NCI-H226 (cell line): ENCODE measurements at places on chromosomes 4 and X.
A peak's percentile ranks its signal among the peaks of the same experiment; 100 is the strongest.

GRCh38 chr4:133982533-133983224, 218.9 kb downstream of the PABPC4L start:
- DNase-seq, result no peak

DNA sequence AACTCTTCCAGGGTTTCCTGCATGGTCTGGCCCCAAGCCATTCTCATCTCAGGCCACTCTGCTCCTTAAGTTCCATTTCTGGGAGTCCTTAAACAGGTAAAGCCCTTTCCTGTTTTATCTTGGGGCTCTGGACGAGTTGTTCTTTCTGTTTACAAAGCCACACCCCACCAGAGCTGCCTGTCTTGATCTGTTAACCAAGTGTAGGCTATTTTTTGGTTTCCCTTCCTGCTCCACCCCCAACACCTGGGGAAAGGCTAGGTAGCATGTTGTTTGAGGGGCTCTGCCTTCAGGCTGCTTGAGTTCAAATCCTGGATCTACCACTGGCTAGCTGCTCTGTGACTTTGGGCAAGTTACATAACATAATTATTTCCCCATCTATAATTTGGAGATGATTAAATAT, 40.0 kb downstream of the ERVMER34-1 start:
- no peak for DNase-seq

- no peak for DNase-seq
Observed at GRCh38 chr4:6824772-6825402, 42.4 kb downstream of the KIAA0232 start.

GRCh38 chrX:31245714-31246113, 173.9 kb upstream of the FTHL17 start:
- no peak for DNase-seq

DNA sequence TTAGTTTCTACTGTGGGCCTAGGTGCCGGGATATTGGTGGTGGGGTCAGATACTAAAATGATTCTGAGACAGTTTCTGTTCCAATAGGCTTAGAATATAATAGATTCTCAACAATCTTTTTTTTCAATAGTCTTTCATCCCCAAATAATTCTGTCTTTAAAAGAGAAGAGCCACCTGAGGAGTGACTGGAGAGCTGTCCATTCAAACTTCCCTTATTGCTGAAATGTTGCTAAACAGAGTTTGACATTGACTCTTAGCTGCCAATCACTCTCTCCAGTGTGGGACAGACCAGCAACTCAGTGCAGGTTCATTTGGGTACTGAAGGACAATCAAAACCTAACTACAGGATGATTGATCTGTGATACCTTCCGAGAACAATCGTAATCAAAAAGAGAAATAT, 12.4 kb upstream of the ADH7 start:
- no peak for DNase-seq

DNA sequence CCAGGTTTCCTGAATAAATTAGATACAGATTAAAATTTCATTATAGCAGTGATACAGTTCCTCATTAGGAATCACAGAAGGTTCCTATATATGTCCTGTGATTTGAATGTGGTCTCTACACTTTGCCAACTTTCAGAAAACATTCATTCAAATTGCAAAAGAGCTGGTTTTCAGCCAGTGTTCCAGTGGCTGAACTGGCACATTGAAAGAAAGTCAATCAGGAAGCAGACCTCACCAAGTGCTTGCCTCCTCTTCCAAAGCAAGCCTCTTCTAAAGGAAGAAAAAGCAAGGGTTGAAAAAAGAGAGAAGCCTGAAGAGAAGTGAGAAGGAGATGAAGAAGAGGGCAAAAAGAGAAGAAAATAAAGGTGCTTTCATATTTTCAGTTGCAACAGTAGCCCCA, 12.7 kb downstream of the KLHL34 start:
- no peak for DNase-seq

GRCh38 chr4:13980317-13981310, 353.1 kb upstream of the BOD1L1 start:
- peak; percentile 23 for DNase-seq

GRCh38 chrX:80808881-80809411, 731 bp downstream of the BRWD3 start:
- peak; percentile 2 for DNase-seq

GRCh38 chr4:36323816-36324419, 42.5 kb downstream of the DTHD1 start:
- DNase-seq, result no peak

DNA sequence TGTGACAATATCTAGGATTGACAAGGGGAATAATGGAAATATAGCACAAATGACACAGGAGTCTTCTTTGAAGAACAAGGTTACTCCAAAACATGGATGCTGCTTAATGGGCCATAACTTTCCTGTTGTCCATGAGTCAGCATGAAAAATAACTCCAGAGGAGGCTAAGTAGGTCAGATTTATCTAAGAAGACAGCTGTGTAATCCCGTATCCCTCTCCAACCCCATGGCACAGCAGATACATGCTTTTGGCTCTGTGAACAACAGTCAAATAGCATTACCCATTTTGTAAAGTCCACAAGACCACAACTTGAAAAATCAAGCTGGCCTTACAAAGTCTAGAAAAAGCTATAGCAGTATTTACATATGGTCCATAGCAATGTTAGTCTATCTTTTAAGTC, 2.1 kb upstream of the TMEM131L start:
- peak; percentile 36 for DNase-seq

DNA sequence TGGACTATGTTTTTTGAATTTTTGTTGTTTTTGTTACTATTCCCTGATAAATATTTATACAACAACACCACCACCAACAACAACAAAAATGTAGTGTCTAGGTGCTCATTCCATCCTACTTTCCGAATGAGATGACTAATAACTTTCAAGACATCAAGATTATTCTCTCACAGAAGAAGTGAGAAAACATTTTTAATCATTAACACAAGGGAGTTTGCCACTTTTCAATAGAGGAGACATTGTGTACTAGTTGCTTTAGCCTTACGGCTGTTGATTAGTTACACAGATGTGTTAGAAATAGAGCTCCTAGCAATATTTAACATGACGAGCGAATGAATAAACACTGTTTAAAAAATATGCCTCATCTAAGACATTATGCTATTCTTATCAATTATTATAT, 898.8 kb downstream of the C4orf33 start:
- DNase-seq, result no peak

DNA sequence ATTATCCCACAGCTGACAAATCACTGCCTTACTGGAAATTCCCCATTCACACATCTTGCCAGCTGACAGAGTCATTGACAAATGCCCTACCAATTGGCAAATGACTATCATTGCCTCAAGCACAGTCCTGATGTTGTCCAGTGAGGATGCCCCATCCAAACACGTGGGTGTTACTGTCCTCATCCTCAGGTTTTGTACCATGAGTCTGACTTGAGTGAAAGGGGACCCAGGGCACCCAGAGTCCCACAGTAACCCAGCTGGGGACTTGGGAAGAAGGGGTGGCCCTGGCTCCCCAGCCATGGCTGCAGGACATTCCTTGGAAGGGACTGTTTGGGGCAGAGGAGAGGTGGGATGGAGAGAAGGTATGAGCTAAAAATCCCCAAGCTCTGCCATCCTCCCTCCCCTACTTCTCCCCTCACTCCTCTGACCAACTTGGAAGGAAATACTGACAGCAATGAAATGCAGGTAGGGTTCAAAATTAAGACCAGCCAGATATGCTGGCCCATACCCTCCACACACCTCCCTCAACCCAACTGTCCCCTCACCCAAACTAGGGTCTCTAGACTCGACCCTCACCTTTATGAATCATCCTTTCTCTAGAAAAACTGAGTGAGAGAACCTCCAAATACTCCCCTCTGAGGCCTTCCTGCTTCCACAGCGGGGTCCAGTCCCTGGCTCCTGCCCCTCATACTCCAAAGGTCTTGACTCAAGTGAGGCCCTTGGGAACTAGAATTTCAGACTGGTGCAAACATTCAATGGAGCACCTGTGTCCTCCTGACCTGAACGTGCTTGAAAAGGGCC, 5.1 kb downstream of the TIMP1 start:
- DNase-seq, result no peak

DNA sequence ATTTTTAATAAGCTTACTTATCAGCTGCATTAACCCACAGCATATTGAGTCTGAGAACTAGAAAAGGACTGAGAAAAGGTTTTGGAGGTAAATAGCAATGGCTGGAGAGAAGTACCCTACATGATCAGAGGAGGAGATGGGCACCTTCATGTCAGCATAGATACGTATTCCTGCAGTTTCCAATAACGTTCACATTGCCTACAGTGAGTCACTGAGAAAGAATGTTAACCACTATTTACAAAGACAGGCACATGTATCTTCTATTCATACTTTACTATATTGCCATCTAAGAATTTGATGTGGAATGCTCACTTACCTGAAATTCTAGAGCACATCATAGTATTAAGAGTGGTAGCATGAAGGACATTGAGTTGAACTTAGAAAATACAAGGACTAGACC, 92.5 kb downstream of the TLL1 start:
- DNase-seq, result no peak

DNA sequence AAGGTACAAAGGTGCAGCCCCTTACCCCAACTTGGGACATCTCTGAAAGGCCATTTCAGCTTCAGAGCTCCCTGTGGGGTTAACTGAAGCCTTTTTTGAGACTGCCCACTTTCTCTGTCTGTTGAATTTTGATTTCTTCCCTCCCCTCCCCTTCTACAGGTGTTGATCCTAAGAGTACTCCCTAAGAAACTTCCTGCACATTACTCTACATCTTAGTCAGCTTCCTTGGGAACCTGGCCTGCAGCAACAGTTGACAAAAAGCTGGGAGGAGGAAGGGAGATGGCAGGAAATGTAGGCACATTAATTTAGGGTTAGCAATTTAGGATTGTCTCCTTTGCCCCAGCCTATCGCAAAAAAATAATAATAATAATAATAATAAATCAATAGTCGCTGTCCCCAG, 1.2 kb upstream of the IDS start:
- no peak for DNase-seq

DNA sequence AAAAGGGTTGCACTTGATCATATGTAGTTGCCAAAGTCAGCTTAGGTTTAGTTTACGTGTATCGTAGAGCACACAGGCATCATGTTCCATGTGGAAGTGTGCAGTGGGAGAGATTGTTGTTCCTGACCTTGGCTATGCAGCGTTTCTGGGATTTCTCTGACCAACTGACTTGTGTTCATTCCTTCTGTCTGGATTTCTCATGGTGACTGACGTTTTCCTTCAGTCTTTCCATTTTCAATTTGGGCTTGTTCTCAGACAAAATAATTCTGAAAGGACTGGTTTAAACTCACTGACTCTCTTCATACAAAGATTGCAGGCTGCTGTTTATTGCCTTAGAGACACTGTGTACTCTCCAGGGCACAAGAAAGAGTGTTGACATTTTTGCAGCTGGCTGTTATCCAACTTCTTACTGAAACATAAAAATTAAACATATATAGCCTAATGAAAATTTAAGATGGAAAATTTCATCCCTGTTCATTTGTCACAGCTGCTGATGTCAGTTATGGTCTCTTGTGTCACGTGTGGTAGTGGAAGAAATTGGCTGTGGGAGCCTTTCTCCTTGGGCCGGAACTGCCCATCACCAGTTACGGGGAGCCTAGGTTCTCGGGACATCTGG, 95.4 kb downstream of the TNIP2 start:
- DNase-seq, result no peak

- DNase-seq, result no peak
Observed at GRCh38 chr4:142801966-142802365, 44.1 kb downstream of the INPP4B start.

- no peak for DNase-seq
Observed at GRCh38 chrX:19133784-19134183, 11.5 kb upstream of the ADGRG2 start.

DNA sequence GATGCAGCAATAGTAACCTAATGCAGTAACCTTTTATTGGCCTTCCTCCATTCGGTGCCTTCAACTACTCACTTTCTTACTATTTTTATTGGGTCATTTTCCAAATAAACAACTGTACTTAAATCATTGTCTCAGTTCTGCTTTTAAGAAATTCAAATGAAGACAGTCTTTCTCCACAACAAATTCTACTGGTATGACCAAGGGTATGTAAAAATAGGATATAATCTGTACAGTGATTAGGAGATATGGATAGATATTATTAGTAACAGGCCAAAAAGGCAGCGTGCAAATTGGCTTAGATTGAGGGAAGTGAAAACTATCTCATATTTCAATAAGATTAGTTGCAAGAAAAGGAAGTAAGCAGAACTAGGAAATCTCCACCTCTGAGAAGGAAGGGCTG, 177.4 kb upstream of the PPP1R2C start:
- DNase-seq, result no peak

DNA sequence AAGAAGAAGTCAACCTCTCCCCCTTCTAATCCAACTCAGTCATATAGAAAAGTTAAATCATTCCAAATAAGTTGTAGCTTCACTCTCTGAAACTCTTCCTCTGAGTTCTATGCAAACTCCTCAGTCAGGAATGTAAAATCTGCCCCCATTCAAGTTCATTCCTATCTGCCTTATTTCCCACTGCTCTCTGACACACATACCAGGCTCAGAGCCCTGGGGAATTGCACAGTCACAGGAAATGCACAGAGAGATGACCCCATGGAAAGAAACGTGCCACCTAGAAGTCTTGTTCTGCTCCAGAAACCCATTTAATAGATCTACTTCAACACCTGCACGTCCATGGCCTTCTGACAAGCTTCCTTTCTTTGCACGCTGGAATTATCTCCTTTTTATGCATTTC, 236.0 kb upstream of the VCX3A start:
- no peak for DNase-seq

- DNase-seq, result no peak
Observed at GRCh38 chr4:143762511-143762910, 62.0 kb upstream of the FREM3 start.

DNA sequence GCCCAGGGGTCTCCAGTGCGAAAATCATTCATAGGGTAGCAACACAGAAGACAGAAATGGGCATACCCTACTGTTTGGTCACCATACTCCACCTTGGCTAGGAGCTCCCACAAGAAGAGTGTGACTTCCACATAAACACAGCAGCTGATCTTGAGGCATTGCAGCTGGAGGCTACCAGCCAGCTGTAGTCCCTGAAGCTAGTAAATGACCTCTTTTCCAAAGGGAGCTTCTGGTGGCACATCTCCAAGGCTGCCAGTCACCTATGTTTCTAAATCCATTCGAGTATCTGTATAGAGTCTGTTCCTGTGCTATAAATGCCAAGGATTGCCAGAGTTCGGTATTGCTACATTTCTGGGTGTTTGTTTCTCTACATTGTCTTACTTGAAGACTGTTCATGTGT, 21.3 kb upstream of the PNPLA4 start:
- no peak for DNase-seq

- no peak for DNase-seq
Observed at GRCh38 chr4:104531390-104531789, 36.7 kb upstream of the CXXC4 start.

- DNase-seq, result no peak
Observed at GRCh38 chrX:24646006-24646405, 1.1 kb downstream of the PCYT1B start.

DNA sequence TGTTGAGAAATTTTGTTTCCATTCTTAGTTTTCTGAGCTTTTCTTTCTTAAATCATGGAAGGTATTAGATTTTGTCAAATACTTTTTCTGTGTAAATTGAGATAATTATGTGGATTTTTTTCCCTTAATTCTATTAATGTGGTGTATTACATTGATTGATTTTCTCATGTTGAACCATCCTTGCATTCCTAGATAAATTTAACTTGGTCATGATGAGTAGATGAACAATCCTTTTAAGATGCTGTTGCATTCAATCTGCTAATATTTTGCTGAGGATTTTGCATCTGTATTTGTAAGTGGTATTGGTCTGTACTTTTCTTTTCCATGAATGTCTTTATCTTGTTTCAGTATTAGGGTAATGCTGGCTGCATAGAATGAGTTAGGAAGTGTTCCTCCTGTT, 20.3 kb upstream of the CTBP1 start:
- no peak for DNase-seq
